H1 (cell line): ENCODE measurements at places on chromosomes 13 and 19. TPM values are rescaled to one million over a fixed set of nuclear protein-coding genes. Genes with fewer than 3 reads are reported as not detected.

ZNF177 gene
- polyA plus RNA-seq: 2.1 and 3.1 TPM in 2 replicates

MAB21L1 gene
- polyA plus RNA-seq: not detected in 2 replicates

ONECUT3 gene
- polyA plus RNA-seq: not detected in 2 replicates

ZNF132 gene
- polyA plus RNA-seq: 0.86 and 0.89 TPM in 2 replicates
